Endothelial cell of umbilical vein (primary cell): ENCODE measurements at places on chromosomes 5 and 9.
A peak's percentile ranks its signal among the peaks of the same experiment; 100 is the strongest.

DNA sequence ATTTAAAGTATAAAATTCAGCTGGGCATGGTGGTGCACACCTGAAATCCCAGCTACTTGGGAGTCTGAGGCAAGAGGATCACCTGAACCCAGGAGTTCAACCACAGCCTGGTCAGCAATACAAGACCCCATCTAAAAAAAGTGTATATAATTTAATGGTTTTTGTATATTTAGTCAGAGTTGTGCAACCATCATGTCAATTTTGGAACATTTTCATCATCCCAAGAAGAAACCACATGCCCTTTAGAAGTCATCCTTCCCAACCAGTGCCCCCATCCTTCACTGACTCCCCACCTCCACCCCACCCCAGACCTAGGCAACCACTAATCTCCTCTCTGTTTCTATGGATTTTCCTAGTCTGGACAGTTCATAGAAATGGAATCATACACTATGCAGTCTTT is 18.8 kb upstream of the TEK start:
- DNase-seq = no peak

GRCh38 chr5:69004127-69004526 is 89.7 kb upstream of the SLC30A5 start:
- no peak for DNase-seq

- peak; percentile 86 for DNase-seq
These were observed 21.2 kb downstream of the DYNC2I2 start for GRCh38 chr9:128635266-128636023.

GRCh38 chr5:38258319-38259061 is at the start of gene EGFLAM:
TSS of gene EGFLAM (plus strand) at chr5:38258559. CDS start at chr5:38258755, 196 bp downstream.
- DNase-seq = no peak

DNA sequence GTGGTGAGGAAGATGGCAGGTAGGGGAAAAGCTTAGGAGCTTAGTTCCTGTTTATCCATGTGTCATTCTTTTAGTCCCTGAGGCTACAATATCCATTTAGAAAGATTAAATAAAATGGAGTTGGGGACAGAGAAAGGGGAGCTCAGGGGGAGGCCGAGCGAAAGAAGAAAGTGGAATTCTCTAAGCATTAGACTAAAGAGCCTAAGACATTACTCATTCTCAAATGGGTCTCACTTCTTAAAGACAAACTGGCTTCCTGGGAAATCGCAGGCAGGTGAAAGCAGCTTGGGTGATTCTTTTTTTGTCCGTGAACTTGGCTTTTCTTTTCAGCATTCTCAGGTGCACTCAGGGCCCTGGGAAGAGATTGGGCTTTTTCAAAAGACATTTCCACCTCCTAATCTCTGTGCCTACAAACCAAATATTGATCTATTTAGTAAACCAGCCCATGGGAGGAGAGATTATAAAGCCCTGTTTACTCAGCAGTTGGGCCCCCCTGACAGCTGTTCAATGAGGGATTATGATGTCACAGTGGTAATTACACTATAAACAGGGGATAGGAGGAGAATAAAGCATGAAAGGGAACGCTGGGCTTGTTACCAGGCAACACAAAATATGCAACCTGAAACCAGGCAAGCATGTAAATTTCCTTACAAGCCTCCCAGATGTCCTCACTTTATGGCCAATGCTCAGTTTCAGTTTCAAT is 584.0 kb downstream of the ACTL7B start:
- peak; percentile 7 for DNase-seq

DNA sequence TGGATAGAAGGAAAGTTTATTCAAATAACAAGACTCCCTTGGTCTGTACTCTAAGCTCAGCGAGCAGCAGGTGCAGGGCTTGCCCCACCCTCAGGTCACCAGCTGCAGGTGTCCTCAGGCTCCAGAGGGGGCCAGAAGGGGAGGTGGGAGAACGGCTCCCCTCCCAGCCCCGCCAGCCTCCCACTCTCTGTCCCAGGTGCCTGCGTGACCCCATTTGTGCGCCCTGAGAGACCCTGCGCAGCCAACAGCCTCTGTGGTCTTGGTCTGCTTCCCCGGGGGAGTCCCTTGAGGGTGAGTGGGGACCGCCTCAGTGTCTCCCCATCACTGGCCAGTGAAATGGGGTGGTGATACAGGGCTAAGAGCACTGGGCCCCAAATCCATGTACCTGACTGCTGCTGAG is 62.3 kb upstream of the STXBP1 start:
- no peak for DNase-seq

DNA sequence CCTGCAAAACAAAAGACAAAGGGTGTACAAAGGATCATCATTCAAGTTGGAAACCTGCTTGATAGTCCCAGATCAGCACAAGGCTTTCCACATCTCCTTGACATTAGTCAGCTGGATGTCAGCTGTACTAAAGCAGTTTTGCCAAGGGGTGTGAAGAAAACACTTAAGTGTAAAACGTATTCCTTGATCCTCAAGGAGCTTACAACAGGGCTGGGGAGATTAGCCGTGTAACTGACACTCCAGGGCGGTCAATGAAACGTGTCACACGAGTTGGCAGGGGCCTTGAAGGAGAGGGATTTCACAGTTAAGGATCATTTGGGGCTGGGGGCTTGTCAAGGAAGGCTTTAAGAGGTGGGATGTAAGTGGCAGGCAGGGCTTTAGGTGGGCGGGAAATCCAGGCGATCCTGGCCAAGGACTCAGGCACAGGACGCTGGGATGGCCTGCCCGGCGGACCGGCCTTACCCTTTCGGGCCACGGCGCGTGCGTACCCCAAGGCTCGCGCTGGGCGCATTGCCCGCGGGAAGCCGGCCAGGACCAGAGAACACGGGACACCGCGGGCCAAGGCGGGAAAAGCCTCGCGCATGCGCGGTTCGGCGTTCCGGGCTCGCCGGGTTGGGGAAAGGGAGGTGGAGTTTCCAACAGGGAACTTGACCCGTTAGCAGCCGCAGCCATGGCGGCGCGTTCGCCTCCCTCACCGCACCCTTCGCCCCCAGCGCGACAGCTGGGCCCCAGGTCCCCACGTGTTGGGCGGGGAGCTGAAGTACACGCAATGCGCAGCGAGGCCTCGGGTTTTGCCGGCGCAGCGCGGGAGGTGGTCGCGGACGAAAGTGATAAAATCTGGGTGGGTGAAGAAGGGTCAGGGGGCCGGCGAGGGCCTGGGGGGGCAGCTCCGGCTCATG is at the start of gene CNTLN:
CNTLN (plus strand) TSS at position 645 of the 899 bp plus-strand sequence; CDS start at position 671, 26 bp downstream.
- DNase-seq = peak; percentile 94

- DNase-seq = no peak
These were observed 5.8 kb downstream of the ITK start for GRCh38 chr5:157186309-157187045.

GRCh38 chr5:94818904-94819303 is 200.4 kb downstream of the SLF1 start:
- no peak for DNase-seq

DNA sequence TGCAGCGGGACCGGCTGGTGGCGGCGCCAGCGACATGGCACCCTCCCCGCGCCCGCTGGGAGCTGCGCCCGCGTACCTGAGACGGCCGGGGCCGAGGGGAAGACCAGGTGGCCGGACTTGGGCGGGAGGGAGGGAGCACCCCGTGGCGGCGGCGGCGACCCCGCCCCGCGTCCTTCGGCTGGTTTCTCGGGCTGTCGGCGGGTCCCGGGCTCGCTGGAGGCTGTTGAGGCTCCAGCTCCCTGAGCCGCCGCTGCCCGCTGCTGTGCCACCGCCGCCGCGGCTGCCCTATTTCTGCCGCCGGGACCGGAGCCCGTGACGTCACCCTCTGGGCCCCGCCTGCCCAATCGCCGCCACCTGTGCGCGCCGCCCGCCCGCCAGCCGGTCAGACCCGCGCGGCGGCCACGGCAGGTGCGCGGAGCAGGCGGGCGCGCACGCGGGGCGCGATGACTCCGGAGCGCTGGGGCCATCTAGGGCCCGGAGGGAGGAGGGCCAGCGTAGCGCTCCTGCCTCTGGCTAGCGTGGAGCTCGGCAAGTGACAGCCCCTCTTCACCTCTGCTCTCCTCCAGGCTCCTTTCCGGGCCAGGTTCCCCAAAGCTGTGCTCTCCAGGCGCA is at the start of gene FSTL4:
FSTL4 (minus strand) TSS at position 293 of the 612 bp plus-strand sequence.
- no peak for DNase-seq

DNA sequence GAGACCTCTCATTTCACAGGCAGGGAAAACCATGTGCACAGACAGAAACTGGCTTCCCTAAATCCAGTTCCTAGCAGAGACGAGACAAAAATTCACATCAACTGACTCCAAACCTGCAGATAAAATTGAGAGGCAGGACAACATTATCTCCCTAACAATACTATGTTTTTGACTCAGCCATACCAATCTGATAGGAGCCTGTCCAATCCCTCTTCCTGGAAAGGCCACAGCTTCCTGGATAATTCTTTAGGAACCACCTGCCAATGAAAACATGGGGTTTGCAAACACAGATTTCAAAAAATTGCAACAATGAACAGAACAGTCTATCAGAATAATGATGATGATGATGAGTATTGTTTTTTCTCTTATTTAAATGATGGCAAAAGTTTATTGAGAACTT is 22.4 kb downstream of the SH3TC2 start:
- peak; percentile 83 for DNase-seq

GRCh38 chr9:121991307-121991661 is 101.8 kb downstream of the TTLL11 start:
- DNase-seq = no peak

DNA sequence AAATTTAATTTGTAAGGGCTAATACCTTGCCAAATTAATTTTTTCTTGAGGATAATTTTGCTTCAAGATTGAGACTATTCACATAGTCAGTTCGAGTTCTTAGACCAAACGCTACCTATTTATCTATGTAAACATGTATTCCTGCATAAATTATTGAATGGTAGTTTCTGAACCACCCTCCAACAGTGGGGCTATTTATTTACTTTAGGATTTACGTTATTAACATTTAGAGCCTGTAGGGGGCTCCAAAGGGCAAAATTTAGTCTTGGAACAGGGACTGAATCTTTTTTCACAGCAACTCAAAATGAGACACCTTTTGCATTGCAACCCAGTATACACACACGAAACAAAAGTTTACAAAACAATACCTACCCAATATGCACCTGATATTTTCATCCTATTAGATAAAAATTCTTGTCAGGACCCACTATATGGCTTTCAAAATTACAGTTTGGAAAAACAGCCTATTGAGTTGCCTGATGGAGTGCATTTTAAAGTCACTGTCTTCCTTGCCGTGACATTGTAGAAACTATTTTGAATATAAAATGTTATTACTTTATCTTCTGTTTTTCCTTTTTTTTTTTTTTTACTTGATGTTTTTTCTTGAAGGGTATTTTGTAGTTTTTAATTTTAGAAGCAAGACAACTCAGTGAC is 47.1 kb upstream of the POU4F3 start:
- peak; percentile 47 for DNase-seq

GRCh38 chr5:95924720-95925377 is 36.8 kb downstream of the ELL2 start:
- DNase-seq = no peak
